ENCODE measurements at places on chromosomes 12 and 14. TPM values are rescaled to one million over a fixed set of nuclear protein-coding genes. Genes with fewer than 3 reads are reported as not detected.

DNA sequence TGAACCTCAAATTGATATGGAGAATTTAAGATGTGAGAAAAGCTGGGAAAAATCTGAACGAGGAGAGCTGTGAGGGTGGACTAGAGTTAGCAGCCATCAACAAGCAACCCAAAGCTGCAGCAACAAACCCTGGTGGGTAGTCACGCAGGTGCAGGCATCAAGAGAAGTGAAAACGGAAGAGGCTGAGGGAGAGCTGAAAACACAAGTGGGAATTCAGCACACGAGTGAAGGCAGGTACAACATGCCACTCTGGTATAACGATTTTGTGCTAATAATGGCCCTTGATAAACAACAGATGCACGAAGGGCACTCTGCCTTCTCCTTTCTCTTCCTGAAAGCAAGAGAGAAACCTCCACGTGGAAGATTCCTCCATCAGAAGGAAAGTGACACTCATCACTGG, 11.5 kb downstream of the TCL1B start:
- H3K27me3 ChIP-seq: peaks cover 19% of the 10 kb centered on the region
- no peak for DNase-seq
- H3K4me3 ChIP-seq: no peak overlapping the region
- no peaks in the 10 kb centered on the region for H3K36me3 ChIP-seq
- no peak overlapping the region for H3K27ac ChIP-seq

DNA sequence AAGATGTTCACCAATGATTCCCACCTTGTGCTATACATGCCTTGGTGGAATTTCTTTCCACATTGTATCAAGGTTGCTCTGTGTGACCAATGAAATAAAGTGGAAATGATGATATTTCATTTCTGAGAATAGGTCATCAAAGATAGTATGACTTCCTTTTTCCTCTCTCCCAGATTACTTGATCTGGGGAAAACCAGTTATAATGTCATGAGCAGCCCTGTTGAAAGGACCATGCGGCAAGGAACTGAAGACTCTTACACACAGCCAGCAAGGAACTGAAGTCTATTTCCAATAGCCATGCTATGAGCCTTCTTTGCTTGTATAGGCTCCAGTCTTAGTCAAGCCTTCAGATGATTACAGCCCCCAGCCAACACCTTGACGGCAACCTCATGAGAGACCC, 11.7 kb downstream of the KLRD1 start:
- H3K27me3 ChIP-seq: peaks cover 3% of the 10 kb centered on the region
- H3K27ac ChIP-seq: no peak overlapping the region
- H3K36me3 ChIP-seq: no peaks in the 10 kb centered on the region
- no peak for DNase-seq
- peaks cover 16% of the 10 kb centered on the region for H3K4me1 ChIP-seq

DNA sequence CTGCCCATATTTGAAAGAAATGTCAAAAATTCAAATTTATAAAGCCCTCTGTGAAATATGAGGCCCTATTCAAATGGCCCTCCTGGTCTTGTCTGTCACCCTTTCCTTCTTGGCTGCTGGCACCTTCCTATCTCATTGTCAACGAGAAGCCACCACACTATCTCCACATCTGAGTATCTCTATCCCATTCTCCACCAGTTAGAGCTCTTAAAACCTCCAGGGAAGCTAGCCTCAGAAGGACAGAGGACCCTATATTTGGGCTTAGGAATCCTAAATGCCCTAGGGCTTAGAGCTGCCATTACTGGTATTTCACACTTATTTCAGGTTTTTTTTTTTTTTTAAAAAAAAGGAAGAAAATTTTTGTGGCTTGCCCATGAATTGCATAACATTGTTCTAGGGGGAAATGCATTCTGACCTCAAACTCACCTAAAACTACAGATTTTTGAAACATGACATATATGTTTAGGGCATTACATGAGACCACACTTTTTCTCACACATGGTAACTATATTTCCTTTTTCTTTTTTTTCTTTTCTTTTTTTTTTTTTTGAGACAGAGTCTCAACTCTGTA, 25.0 kb downstream of the SLC25A21 start:
- no peaks in the 10 kb centered on the region for H3K36me3 ChIP-seq
- H3K27me3 ChIP-seq: no peaks in the 10 kb centered on the region
- H3K27ac ChIP-seq: no peak overlapping the region
- H3K4me1 ChIP-seq: no peaks in the 10 kb centered on the region
- no peak overlapping the region for H3K4me3 ChIP-seq
- no peak for DNase-seq

- DNase-seq: no peak
- no peak overlapping the region for H3K27ac ChIP-seq
- no peaks in the 10 kb centered on the region for H3K4me1 ChIP-seq
Observed at GRCh38 chr12:103745962-103746361, 95.1 kb downstream of the NT5DC3 start.

- H3K27ac ChIP-seq: no peak overlapping the region
- H3K4me1 ChIP-seq: no peaks in the 10 kb centered on the region
- DNase-seq: no peak
Observed at GRCh38 chr12:3354586-3354985, 136.4 kb upstream of the PRMT8 start.

DNA sequence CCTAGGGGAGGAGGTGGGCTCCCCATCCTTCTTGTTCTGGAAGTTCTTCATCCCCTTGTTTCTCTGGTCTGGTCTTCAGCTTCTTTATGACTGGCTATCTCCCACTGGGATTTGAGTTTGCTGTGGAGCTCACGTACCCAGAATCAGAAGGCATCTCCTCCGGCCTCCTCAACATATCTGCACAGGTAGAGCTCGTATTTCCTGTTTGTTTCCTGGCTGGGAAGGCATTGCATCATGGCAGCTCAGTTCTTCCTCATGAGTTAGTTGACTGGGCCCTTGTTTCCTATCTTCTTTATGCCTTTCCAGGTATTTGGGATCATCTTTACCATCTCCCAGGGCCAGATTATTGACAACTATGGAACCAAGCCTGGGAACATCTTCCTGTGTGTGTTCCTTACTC, 19.8 kb downstream of the ERG28 start:
- no peaks in the 10 kb centered on the region for H3K27me3 ChIP-seq
- no peaks in the 10 kb centered on the region for H3K36me3 ChIP-seq
- no peaks in the 10 kb centered on the region for H3K4me1 ChIP-seq
- H3K4me3 ChIP-seq: no peak overlapping the region
- no peak for DNase-seq
- no peak overlapping the region for H3K27ac ChIP-seq

DNA sequence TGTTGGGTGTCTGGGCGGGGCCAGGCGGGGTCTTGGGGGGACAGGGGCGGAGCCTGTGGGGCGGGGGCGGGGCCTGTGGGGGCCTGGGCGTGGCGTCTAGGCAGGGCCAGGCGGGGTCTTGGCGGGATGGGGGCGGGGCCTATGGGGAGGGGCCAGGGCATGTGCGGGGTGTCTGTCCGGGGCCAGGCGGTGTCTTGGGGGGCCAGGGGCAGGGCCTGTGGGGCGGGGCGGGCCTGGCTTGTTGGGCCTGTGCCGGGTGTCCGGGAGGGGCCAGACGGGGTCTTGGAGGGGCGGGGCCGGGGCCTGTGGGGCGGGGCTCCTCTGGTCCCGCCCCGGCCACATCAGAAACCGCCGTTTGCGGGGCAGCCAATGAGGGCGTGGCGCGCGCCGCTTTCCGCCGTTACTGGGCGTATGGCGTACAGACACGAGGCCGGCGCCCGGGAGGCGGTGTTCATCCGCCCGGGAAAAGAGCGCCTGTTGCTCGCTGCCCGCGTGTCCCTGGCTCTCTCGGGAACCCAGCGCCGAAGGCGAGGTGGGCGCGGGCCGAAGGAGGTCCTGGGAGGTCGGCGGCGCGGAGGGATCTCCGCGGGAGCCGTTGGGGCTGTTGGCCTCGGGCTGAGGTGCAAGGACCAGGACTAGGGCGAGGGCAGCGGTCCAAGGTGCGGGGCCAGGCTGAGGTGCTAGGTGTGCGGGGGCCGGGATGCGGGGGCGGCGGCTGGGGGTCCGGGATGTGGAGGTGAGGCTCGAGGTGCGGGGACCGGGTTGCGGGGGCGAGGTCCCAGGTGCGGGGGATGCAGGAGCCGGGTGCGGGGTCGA, at the start of gene PIWIL1:
PIWIL1 (plus strand) TSS at position 400 of the 816 bp plus-strand sequence. CDS start 4,705 bp downstream, outside the sequence.
- H3K4me3 ChIP-seq: no peak within 1 kb of the TSS
- H3K27ac ChIP-seq: no peak within 1 kb of the TSS
- no peaks in the 10 kb centered on the region for H3K4me1 ChIP-seq
- H3K27me3 ChIP-seq: peaks cover 13% of the 10 kb centered on the region
- DNase-seq: no peak

DNA sequence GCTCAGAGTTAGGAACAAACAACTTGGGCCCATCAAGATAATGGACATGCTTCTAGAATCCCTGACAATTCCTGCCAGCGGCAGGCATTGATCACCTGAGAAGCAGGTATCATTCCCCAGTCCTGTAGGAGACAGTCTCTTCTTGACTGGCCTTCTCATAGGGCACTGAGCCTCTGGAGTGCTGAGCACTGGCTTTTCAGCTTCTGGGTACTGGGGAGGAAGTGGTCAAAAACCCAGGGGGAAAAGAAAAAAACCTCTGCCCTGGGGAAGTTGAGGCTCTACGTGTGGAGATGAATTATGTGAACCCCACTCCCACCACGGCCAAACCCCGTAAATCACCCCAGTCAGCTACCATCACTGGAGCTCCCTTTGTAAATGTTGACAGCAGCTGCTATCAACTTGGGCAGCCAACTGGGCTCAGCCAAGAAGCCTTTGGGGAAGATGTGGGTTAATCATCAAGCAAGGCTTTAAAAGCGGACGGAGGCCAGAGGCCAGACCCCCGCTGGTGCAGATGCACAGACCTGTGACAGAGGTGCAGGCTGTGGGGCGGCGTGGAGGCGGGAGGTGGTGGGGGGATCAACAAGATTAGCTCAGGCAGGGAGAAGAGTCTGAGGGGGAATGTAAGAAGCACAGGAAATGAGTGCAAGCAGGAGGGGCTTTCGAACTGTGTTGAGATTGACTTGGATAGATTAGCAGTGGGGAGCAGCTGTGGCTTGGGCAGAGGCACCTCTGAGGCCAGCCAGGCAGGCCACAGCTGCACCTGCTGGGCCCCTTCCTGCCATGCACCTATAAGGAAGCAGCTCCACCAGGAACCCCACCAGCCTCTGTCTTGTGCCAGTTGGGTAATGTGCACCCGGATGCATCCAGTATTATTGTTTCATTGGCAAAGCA, 105.4 kb upstream of the HIF1A start:
- peaks cover 12% of the 10 kb centered on the region for H3K36me3 ChIP-seq
- peaks cover 60% of the 10 kb centered on the region for H3K4me1 ChIP-seq
- DNase-seq: no peak
- no peak overlapping the region for H3K4me3 ChIP-seq
- H3K27ac ChIP-seq: peak overlapping the region; percentile 28
- H3K27me3 ChIP-seq: peaks cover 3% of the 10 kb centered on the region

- peak within 1 kb of the TSS; percentile 77 for H3K27ac ChIP-seq
- no peaks in the 10 kb centered on the region for H3K27me3 ChIP-seq
- peak within 1 kb of the TSS; percentile 65 for H3K4me3 ChIP-seq
- DNase-seq: peak; percentile 65
- peaks cover 34% of the 10 kb centered on the region for H3K4me1 ChIP-seq
Observed at GRCh38 chr12:8065991-8066594, at the start of gene C3AR1. Gene C3AR1, minus strand, starts transcription at chr12:8066359. Its CDS starts 6,174 bp downstream, at chr12:8060185.

DNA sequence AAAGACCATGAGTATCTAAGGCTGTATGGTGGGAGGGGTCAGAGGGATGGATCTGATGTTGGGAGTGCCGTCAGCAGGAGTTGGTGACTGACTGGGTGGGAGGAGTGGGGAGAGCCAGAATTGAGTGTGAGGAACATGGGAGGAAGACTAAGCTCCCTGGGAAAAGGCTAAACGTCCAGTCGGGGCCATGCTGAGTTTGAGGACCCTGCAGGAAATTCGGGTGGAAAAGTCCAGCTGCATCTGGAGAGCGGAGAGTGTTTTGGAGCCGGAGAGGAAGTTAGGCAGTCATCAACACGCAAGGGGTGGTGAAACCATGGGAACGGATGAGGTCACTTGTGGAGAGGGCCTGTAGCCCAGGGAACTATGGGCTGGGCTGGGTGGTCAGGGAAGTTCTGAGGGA, 60.9 kb downstream of the ELK3 start:
- no peak for DNase-seq
- peaks cover 42% of the 10 kb centered on the region for H3K36me3 ChIP-seq
- H3K4me1 ChIP-seq: peaks cover 17% of the 10 kb centered on the region
- H3K27me3 ChIP-seq: no peaks in the 10 kb centered on the region
- H3K4me3 ChIP-seq: no peak overlapping the region

GRCh38 chr14:100302616-100303015, 3.6 kb downstream of the SLC25A29 start:
- H3K27ac ChIP-seq: no peak overlapping the region
- DNase-seq: no peak
- H3K4me1 ChIP-seq: peaks cover 14% of the 10 kb centered on the region
- H3K36me3 ChIP-seq: peaks cover 4% of the 10 kb centered on the region
- H3K4me3 ChIP-seq: no peak overlapping the region

DNA sequence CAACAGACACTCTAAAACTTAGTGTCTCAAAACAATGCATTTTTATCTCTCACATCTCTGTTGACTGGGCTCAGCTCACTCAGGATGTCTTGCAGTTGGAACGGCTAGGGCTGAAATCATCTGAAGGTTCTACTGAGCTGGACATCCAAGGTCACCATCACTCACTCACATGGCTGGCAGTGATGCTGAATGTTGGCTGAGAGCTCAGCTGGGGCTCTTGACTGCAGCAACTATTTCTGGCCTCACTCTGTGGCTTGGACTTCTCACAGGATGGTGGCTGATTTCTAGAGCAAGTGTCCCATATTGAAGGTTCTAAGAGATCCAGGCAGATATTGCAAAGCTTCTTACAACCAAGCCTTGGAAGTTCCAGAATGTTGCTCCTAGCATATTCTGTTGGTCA, 166.5 kb downstream of the ZFP36L1 start:
- no peak overlapping the region for H3K4me3 ChIP-seq
- peaks cover 15% of the 10 kb centered on the region for H3K27me3 ChIP-seq
- H3K36me3 ChIP-seq: no peaks in the 10 kb centered on the region
- peaks cover 18% of the 10 kb centered on the region for H3K4me1 ChIP-seq

The KLRB1 gene
- total RNA-seq: 3.1 TPM

The RFLNA gene
- not detected for total RNA-seq

The GLIPR1L2 gene
- total RNA-seq: 0.75 TPM

The FBXO34 gene
- 23.0 TPM for total RNA-seq

Data from activated CD4-positive, alpha-beta T cell treated with anti-CD3 and anti-CD28 coated beads, Interleukin-2, amount 10 ng/mL, durations not matched to agents 7 days and 5 days (primary cell).